Hematopoietic multipotent progenitor cell treated with erythropoietin and hydrocortisone succinate and interleukin-3 and kit ligand, for 4 days (in vitro differentiated cells): ENCODE measurements at places on chromosomes 16 and 17.
A peak's percentile ranks its signal among the peaks of the same experiment; 100 is the strongest.

DNA sequence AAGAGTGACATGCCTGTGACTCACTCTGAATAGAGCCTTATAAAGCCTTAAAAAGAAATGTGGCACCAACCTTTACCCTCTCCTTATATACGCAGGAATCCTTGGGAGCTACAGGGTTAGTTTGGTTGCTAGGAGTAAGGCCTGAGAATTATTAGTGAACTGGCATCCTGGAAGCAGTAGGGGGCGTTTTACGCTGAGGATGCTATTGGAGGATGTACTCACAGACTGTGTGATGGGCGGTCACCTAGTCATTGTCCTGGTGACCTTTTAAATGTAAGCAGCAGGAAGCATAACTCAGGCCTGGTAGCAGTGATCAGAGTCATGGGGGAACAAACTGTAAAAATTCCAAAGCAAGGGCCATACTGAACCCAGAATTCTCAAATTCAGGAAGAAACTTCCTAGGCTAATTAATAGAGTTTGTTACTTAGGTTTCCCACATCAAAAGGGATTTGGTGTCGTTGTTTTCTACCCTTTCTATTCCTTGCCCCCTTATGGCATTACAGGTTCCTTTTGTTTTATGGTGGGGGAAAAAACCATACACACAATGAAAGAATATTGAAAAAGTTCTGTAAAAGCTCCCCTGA lies 153.8 kb downstream of the SNX11 start:
- peak; percentile 53 for DNase-seq

GRCh38 chr17:82282239-82283207 lies 9.0 kb upstream of the CSNK1D start:
- DNase-seq: no peak

DNA sequence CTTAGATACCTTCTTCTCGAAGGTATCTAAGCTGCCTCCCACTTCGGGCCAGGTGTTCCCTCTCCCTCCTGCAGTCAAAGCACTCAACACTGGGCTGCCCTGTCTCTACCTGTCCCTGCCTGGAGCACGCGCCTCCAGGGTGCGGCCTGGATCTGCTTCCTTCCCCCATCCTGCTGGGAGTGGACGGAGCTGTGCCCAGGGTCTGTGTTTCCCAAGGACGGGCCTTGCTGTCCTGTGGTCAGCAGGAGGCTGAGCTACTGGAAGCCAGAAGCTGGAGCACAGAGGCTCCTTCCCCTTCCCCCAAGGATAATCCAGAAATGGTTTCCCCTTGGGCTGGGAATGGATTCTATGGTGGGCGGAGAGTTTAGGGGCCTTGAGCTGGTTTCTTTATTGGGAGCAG lies 16.7 kb downstream of the LLGL2 start:
- DNase-seq: no peak

DNA sequence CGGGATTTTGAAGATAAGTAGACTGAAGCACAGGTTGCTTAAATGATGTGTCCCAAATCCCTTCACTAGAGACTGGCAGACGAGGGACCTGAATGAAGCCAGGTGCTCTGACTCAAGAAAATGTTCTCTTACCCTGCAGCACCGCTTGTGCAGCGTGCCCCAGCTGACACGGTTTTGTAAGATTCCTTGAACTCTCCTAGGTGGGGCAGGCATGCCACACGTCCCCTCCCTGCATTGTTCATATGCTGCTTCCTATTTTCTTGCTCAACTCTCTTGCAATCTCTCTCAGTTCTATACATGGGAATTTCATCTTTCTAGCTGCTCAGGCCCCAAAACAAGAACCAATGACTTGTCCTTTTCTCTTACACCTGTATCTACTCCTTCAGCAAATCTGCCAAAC lies 22.1 kb upstream of the HNF1B start:
- peak; percentile 19 for DNase-seq

DNA sequence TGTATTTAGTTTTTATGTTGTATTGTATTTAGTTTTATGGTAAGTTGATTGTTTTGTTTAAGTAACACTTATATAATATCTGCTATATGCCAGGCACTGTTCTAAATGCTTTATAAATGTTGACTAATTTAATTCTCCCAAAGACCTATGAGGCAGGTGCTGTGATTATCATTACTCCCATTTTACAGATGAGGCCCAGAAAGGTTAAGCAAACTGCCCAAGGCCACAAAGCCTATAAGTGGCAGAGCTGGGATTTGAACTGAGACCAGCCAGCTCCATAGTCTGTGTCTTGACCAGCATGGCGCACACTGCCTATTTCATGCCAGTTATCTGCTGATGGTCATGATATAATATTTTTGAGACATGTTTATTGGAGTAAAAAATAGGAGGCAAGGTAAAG lies 24.0 kb downstream of the IL21R start:
- no peak for DNase-seq

DNA sequence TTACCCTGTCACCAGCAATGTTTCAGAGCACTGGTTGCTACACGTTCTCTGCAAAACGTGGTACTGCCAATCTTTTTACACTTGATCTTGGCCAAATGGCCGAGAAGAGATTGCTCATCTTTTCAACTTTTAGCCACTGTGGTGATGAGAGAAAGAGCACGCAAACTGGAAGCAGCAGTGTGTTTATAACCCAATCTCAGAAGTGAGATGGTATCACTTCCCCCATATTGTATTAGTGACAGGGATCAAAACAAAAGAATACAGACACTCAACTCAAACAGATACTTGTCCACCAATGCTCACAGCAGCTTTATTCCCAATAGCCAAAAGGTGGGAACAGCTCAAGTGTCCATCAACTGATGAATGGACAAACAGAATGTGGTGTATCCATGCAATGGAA lies 72.1 kb upstream of the FA2H start:
- DNase-seq: no peak

DNA sequence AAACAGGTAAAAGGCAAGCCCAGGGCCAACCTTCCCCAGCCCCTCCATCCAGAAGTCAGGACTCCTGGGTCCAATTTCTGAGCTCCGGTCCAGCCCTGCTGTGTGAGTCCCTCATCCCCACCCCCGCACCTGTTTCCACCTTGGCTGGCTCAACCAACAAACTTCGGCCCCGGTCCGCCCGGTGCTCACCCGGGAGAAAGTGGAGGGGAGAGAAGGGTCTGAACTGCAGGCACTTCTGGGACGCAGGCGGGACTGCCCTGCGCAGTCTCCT lies 541 bp downstream of the RHBDF2 start:
- DNase-seq: no peak

DNA sequence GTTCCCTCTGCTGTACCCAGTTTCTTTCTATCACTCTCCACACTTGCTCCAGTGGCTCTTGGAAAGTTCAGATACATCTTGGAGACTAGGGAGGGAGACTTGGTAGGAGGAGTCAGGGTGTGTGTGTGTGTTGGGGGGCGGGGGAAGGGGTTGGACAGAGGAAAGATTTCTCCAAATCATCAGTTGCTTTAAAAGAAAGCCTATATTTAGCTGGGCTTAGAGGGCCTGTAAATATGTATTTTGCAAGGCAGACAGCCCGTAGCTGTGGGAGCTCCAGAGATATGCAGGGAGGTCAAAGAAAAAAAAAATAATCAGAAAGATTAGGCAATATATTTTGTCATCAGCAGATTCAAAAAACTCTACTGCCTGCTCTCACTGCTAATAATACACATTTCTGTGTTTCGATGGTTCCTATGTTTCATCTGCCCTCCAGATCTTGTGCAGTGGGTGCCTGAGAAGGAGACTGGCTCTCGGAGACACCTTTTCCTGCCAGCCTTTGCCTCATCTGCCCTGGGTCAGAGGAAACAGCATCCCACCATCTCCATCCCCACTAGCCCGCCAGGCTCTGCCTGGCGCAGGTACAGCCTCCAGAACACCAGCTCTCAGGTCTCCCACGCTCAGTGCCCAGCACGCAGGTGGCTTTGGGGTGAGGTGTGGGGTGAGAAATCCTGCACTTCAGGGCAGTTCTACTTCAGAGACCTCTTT lies 4.8 kb upstream of the PPP1R9B start:
- peak; percentile 51 for DNase-seq
